ENCODE measurements at places on chromosomes 2 and 18.

- DNase-seq: no peak
Observed at GRCh38 chr2:225019105-225019504, 23.2 kb downstream of the DOCK10 start.

DNA sequence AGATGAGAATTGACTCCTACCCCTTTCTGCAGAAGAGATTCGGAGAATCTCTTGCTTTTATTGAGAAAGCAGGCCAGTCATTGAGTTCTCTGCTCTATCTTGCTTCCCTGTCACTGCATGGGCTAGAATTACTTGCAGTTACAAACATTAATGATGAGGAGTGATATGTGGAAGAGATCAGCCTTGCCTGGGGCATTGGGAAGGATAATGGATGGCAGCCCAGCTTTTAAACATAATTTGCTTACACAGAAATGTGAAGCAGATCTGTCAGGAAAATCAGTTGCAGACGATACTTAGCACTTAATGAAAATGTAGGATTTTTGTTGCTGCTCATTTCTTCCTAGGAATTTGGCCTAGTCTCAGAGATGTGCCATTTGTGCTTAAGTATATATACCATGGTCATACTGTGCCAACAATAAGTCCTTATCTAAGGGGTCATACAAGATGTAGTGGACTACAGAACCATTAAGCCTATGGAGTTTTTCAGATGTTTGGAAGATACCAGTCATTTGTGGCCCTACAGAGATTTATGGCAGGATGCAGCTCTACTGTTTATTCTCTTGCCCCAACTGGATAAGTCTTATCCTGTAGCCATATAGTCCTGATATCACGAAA, 92.7 kb downstream of the XRCC5 start:
- DNase-seq: no peak

DNA sequence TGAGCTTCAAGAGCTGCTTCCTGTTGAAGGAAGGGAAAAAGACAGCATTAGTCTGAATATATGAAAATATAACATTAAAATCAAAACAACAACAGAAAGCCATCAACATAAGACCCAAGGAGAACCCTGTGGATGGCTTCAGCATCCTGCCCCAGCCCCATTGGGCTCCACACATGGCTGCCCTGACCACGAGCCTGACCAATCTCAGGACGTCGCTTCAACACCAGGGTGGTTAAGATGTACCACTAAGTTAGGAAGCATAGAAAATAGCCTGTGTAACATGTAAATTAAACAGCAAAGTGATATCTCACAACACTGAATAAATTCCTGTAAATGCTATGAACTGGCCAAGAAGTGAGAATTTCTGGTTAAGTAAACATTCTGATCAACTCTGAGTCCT, 77.2 kb upstream of the CD226 start:
- DNase-seq: no peak

DNA sequence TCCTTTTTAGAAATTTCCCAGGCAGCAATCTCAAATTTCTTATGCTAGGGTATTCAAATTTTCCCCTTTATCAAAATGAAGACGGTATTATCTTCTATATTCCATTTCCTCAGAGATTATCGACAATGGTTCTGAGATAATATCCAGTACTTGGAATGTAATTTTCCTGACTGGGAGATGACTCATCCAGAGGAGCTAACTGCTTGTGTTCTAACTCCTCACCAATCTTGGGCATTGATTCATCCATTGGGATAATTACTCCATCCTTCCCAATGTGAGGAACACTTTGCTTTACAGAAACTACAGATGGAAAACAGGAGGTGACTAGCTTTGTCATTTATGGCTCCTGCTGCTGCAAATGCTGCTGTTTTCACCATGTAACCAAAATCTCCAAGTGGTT, 239.4 kb upstream of the LYPD1 start:
- DNase-seq: no peak

DNA sequence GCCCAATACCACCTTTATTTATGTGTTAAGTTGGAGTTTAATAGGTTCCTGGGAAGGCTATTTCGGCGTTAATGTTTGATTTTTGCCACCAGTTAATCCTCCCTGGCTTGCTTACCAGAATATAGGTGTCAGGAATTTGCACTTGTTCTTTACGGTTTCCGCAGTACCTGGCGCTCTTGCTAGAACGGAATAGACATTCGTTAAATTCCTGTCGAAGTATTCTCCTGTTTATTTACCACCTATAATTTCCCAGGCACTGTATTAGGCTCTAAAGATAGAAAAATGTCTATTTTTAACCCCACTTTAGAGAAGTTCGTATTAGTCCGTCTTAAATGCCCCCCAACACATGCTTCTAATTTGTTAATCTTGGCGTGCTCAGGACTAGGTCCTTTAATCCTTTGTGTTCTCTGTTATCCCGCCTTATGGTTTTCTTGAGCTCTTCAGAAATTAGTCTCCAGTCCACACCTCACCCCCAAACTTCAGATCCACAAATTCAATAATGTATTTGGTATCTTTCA, 575 bp downstream of the CCDC150 start:
- no peak for DNase-seq

GRCh38 chr2:8096484-8096883, 585.4 kb upstream of the ID2 start:
- no peak for DNase-seq

DNA sequence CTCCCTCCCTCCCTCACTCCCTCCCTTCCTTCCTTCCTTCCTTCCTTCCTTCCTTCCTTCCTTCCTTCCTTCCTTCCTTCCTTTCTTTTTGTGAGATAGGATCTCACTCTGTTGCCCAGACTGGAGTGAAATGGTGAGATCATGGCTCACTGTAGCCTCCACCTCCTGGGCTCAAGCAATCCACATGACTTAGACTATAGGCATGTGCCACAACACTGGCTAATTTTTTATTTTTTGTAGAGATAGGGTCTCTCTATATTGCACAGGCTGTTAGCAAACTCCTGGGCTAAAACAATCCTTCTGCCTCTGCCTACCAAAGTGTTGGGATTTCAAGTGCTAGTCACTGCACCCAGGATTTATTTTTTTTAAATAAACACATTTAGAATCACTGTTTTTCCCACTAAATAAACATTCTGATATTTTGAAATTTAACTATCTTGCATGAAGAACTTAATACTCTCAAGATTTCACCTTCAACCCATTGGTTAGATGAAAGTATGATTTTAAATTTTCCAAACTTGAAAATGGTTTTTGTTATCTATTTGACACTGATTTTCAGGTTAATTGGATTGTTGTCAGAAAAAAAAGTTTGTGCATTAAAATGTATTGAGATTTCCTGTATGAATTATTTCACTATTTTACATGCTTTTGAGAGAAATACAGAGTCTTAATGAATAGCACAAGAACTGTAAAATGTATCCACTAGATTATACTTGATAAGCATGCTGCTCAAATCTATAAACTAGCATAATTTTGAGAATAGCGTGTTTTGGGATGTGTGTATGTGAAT, 745.1 kb downstream of the TSN start:
- no peak for DNase-seq

All from midbrain (tissue), 1 donor.